ENCODE measurements at places on chromosomes 3 and 15.

GRCh38 chr15:73322665-73323373 lies 45.9 kb downstream of the HCN4 start:
- DNase-seq = no peak

DNA sequence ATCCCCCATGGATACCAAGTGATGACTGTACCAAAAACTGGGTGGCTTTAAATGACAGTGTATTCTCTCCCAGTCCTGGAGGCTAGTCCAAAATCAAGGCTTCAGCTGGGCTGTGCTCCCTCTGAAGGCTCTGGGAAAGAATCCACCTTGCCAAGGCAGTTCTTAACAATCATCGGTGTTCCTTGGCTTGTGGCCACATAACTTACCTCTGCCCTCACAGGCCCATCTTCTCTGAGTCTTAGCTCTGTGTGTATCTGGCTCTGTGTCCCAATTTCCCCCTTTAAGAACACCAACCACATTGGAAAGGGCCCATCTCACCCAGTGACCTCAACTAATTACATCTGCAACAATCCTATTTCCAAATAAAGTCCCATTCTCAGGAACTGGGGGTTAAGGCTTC lies 503.0 kb upstream of the PROK2 start:
- DNase-seq = no peak

- no peak for DNase-seq
Measured at GRCh38 chr3:152334761-152335160, 66.0 kb downstream of the MBNL1 start.

- no peak for DNase-seq
Measured at GRCh38 chr3:130490241-130490640, 26.7 kb upstream of the COL6A6 start.

DNA sequence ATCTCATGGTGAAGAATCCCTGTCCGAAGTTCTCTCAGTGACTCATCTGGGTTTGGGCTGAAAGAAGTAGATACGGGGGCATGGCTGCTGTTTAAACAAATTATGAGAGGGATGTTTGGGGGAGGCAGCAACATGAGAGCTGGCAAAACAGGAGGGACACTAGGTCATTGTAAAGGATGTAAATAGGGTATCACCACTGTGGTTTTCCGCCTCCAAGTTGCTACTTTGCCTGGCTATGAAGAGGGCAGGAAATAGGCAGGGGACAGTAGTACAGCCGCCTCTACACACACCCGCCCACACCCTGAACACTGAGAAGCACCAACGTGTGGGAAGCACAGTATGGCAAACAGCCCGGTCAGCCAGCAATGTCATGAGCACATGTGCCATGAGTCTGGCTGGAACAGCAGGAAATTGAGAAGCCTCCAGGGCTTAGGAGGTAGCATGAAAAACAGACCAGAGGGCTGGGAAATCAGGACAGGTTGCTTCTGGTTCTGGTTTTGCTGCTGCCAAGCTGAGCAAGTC lies 17.1 kb downstream of the HEXA start:
- no peak for DNase-seq

DNA sequence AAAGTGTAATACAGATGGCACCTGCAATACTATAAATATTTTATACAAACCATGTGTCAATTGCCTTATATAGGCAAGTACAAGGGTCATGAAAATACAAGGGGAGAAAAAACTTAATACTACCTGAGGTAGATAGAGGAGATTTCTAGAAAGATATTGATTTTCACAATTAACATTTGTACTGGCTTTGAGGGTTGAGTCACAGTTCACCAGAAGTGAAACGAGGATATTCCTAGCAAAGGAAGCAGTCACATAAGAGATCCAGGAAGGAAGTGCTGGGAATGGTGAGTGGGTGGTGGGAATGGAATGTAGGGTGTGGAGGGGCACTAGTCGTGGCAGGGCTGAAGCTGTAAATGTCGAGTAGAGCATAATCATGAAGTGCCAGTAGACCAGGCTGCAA lies 108.7 kb downstream of the P2RY1 start:
- no peak for DNase-seq

GRCh38 chr3:169579116-169579710 lies 84.3 kb downstream of the MECOM start:
- no peak for DNase-seq

GRCh38 chr15:42728972-42729371 lies 8.0 kb downstream of the CDAN1 start:
- DNase-seq = peak; percentile 57

DNA sequence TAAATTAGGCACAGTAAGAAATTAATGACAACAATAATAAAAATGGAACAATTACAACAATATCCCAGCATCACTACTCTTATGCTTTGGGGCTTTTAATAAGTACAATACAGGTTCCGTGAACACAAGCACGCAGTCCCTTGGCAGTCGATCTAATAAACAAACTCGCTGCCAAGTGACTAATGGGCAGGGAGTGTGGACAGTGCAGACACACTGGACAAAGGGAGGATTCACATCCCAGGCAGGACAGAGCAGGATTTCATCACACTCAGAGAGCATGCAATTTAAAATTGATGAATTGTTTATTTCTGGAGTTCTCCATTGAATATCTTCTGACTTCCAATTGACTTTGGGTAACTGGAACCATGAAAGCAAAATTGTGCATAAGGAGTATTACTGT lies 524.1 kb upstream of the CFAP20DC start:
- DNase-seq = no peak

DNA sequence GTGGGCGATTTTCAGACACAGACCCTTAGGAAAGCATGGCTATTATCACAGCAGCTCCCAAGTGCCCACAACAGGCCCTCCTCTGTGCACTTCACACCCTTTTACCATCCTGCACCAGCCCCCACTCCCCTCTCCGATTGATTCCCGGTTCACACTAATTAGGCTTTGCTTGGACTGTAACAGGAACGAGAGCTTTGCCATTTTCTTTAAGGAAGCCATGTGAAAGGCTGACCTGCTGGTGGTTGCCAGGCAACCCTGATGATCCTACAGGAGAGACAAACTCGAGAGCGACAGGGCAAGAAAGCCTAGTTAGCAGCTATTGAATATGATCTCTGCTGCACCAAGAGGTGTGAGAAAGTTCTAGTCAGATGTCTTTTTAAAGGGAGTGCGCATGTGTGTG lies 28.2 kb upstream of the DET1 start:
- DNase-seq = peak; percentile 36

DNA sequence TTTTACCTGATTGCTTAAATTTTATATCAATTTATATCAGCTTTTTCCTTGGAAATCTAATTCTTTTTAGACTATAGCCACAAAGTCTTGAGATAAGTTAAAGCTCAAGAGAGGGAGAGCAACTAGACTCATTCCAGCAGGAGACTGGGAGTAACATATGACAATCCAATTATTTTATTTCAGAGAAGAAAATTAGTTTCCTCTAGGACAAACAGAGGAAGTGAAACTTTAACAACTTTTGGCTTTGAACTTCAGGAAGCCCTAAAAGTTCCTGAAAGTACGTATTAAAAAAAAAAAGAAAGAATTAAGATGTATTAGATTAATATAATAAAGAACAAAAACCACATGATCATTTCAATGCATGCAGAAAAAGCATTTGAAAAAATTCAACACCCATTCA lies 13.9 kb upstream of the UBE2E2 start:
- no peak for DNase-seq

DNA sequence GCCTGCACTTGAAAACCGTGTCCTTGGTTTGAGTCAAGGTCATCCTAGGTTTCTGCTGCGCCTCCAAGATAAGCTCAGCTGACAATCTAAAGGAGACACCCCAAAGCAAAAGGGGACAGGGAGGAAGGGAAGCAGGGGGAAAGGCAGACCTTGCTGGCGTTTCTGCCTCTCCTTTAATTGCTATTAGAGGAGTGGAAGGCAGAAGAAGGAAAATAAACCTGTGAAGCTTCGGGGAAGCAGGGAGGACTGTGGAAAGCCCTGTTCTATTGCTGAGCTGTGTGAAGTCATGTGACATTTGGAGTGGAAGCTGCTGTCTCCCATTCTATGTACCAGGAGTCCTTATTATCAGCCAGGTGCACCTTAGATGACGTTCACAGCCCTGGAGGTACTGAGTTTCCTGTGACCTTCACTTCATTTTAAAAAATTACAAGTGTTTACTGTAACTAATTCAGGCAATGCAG lies 21.5 kb upstream of the CHD2 start:
- DNase-seq = no peak

DNA sequence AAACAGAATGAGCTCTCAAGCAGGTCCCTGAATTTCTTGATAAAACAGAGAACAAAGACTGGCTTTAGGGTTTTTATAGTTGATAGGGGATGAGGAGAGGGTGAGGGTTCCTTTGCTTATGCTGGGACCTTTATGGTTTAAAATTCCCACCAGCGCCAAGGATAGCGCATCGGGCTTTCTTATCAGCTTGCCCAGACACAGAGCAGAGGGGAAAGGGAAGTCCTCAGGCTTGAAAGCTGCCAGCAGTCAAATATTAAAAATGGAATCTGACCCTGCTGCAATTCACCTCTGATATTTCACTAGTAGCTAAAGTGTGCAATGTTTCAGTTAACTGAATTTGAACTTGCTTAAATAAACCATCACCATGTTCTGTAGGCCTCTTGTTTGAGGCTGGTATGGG lies 55.0 kb upstream of the EPHA3 start:
- DNase-seq = no peak

- no peak for DNase-seq
Measured at GRCh38 chr15:100905850-100906249, 13.3 kb upstream of the LRRK1 start.

DNA sequence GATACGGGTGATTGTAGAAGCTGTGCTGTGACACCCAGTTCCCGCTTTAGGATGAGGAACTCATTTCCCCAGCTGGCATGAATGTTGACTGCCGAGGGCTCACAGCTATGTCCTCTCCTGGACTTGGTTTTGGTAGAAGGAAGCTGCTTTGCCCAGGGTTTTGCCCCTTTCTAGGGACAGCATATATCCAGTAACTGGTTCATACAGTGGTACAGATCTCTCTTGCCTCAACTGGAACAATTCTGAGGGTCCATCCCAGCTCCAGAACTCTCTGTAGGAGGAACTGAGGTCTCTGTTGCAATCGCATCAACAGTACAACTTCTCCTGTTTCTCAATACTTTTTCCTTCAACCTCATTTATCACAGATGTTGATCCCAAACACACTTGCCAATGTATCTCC lies 54.5 kb upstream of the FNDC3B start:
- DNase-seq = no peak

DNA sequence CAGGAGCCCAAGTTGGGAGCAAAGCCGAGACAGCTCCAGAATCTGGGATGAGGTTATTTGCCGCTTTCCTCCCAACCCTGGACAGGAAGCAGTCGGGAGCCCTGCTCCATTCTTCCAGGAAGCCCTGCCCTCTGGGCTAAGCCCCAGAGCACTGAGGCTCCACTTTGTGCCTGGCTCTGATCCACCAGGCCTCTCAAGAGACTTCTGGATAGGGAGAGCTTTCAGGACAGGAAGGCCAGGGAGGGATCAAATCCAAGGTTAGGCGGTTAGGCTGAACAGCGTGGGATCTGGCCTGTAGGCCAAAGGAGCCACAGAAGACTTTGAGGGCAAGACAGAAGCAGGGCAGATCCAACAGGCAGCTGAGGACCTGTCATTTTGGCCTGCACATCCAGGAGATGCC lies 835 bp downstream of the STOML1 start:
- DNase-seq = no peak

DNA sequence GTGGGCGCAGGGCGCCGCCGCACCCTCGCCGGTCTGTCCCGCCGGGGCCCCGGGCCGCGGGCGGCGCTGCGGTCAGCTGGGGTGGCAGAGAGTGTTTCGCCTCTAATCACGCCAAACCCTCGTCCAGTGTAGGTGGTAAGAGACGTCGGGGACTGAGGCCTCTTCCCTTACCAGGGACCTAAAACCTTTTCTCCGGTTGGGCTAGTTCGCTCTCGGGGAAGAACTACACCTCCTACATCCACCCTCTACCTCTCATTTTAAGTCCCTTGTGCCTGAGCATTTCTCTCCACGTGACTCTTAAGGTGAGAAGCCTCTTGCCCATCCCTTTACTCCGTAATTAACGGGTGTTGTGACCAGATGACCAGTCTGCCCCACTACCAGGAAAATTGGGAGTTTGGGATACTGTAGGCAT lies 520 bp downstream of the TMEM42 start:
- no peak for DNase-seq

DNA sequence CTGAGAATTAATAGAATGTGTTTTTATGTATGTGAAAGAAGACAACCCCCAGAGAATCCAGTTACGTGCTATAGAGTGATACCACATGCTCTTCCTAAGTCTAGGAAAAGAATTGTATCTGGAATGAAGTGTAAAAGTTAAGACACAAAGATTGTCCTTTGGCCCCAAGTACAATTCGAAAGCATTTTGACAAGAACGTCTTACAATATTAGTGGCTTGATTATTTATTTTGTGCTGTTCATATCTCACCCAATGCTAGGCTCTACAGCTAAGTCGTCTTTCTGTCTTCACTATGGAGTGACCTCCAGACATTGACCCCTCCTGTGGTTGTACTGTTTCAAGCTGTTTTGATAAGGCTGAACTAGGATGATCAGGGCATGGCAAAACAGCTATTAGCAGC lies 345.7 kb upstream of the C2CD4B start:
- DNase-seq = no peak

DNA sequence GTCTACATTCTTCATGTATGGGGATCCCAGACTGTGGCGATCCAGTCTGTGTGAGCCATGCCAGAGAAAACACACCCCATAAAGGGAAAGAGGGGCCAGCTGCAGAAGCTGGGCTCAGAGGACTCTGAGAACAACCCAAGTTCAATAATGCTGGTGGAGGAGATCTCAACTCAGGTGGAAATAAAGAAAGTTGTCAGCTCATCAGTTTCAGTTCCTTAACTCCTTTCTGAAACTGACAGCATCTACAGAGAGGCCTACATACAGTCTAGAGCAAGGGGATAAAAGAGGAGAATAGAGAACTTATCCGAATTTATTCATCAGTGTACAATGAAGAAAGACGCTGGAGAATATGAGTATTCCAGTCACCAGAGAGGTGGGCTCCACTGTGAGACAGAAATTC lies 77.0 kb downstream of the NTRK3 start:
- no peak for DNase-seq

DNA sequence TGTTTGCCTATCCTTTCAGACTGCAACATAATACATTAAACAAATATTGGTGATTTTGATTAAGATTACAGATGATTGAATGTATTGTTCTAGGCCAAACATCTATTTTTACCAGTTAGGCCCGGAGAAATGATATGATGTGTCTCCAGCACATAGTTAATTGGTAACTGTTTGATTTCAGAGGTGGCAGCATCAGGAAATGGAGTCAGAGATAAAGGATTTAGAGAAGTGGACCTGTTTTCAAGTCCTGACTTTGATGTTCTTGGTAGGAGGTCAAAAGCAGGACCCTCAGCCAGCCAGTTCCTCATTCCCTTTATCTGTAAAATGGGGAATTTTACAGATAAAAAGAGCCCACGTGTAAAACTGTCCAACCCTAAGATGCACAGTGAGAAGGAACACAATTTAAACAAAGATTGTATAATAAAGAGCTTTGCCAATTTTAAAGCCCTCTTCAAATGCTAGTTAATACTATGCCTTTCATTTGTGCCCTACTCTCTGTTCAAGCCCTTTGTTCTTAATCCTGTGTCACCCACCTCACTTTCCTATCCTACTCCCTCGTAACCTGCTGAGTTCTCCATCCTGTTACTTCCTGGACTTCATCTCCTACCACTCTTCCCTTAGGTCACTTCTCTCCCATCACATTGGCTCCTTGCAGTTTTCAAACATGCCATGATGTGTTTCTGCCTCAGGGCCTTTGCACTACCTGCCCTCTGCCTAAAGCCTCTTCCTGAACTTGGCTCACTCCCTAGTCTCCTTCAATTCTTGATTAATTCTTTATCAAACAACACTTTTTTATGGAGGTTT lies 2.5 kb downstream of the TMEM212 start:
- DNase-seq = no peak

GRCh38 chr3:194637541-194638400 lies 4.6 kb upstream of the TMEM44 start:
- no peak for DNase-seq

All from iPS-NIHi11 (cell line).